ENCODE measurements at places on chromosomes 6 and 20.

GRCh38 chr20:10699941-10700340 is 26.1 kb upstream of the JAG1 start:
- no peak for DNase-seq

- peak; percentile 54 for DNase-seq
These were observed 3.0 kb upstream of the GOPC start for GRCh38 chr6:117605169-117605826.

- no peak for DNase-seq
These were observed 14.4 kb upstream of the RSPH3 start for GRCh38 chr6:159014406-159014805.

DNA sequence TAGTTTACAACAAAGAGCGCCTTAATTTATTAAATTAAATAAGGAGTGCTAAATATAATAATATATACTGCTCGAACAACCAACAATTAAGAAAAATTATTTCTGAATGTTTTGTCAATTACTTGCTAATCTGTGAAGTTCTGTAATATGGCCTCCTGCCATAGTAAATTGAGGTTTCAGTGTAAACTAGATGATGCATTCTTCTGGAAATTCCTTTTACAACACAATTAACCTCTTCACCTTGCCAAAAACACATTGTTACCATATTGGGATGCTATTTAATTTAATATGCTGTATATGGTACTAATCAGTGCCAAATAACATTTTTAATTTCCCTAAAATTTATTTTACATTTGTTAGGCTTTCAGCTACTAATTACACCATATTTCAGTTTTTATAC is 808.4 kb upstream of the CITED2 start:
- DNase-seq: no peak

DNA sequence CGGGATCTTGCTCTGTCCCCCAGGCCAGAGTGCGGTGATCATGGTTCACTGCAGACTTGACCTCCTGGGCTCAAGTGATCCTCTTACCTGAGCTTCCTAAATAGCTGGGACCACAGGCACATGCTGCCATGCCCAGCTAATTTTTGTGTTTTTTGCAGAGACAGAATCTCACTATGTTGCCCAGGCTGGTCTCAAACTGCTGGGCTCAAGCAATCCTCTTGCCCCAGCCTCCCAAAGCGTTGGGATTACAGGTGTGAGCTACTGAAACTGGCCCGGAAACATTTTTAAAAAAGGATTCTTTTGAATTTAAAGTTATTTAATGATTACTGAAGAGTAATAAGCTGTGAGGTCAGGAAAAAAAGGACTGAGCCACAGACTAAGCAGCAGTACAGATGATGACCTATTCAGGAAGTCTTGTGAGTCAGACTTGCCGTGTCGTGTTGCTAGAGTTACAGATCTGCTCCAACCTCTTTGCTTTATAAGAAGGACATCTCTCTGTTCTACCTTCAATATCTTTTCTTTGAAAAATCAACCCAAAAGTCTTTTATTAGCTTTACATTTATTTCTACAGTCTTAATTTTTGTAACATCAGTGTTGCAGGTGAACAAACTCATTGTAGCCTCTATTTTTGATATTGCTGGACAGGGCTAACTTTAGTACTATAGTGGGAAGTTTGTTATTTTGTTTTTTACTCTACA is 108.7 kb downstream of the NCOA3 start:
- DNase-seq: peak; percentile 25

DNA sequence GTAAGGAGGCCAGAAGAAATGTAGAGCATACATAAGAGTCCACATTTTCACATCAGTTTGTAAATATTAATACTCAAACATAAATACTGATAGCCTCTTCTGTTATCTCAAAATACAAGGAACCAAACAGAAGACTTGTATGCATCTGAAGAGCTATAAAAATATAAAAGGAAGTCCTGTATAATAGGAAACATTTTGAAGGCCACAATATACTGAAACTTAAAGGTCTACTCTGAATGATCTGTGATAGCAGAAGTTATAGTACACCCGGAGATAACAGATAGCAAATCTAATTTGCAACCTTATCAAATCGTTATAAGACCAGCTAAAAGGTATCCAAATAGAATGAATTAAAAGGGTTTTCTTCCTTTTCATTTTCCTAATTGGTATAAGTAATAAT is 111.2 kb downstream of the HIVEP2 start:
- no peak for DNase-seq

DNA sequence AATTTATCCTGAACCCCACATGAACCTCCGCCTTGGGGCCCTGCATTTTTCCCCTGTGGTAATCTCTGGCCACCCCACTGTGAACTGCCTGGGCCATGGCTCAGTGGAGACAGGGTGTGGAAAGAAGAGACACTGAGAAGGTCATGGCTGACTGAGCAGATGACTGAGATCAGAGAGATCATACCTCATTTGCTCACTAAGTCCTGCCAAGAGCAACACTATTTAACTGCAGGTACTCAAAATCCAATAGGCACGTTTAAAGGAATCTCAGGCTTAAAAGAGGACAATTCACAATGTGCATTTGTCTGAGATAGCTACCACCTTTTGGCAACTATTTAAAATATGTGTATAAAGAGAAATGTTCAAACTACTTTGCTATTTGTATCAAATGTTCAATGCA is 305.0 kb downstream of the GMDS start:
- DNase-seq: no peak

DNA sequence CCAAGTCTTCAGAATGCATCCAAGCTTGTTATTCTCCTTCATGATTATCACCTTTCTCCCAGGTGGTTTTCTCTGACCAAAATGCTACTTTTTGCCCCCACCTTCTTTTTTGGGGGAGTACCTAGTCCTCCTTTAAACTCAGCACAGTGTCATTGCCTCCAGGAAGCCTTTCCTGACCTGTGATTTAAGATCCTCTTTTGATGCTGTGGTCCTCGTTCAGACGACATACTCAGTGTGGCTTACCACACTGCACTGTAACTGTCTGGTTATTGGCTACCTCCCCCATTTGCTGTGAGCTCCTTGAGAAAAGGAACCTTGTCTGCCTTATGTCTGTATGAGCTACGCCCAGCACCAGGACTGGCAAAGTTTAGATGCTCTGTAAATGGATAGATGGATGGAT is 14.6 kb downstream of the SAYSD1 start:
- no peak for DNase-seq

DNA sequence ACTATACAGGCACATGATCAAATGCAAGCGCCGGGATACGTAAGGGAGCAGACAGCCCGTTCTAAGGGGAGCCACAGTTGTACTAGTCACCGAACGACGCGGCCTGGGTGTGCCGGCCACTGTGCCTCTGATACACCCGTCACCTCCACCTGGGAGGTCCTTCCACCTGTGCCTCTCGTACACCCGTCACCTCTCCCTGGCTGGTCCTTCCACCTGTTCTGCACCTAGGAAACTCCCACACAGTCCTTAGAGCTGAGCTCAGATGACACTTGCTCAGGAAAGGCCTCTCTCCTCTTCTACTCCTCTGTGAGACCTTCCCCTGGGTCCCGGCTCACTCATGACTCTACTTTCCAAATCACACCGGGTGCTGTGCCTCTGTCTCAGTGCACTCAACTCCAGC is 245.0 kb downstream of the TTLL2 start:
- no peak for DNase-seq

DNA sequence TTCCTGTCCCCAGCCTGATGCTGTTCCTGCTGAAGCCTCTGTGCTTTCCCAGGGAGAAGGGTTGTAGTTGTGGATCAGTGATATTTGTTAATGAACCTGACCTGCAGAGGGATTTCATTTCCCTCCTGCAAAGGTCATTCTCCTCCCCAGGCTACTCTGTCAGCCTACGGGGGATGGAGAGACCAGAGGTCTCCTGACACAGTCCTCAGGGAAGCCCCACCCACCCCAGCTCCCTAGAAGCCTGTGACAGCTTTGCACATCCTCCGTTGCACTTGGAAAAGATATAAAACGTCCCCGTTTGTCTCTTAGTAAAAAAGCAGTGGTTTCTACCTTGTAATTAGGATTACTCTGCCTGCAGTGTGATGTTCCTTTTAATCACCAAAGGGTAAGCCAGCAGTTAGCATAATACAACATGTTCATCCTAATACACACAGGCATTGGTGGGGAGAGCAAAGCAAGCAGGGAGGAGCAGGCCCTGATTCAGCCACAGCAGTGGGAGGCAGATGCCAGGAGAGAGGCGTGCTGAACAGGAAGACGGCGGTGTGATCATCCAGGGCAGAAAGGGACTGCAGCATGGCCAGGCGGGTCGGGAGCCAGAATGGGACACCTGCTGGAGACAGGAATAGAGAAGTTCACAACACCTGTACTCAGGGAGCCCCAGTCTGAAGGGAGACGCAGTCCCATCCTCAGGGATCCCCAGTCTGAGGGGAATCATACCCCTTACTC is 293.5 kb downstream of the LRFN2 start:
- DNase-seq: no peak

DNA sequence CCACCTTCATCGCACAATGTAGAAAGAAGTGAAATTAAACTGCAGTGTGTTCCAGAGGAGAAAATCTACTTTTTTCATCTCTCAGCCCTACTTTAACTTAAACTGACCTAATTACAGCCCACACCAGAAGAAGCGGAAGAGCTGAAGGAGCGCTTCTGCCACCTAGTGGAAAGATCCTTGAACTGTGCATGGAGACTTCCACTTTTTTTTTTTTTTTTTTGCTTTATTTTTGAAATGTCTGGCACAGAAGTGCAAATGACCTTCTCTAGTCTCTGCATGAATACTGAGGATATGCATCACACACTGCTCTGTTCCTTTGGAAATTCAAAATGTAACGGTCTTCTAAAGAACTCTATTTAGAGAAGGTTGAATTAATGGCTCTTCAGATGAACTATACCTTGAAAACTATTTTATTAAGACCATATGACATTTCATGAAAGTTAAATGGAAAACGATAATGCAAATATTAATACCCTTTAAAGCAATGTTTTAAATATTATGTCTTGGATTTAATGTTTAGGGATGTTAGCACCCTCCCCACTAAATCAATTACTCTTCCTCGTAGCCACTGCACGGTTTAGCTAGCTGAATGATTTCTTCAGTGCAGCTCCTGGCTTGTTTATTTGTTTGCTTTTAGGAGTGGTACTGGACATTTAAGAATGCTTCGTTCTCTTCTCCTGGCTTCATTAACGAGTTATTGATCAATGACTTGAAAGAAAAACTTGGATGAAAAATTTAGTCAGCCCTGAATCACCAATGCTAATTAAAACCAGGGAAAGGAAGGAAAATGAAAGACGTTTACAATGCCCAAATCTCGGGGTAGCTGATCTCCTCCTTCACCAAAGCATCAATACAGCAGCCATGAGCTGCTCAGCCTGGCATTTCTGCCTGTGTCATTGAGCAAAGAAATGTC is 569.6 kb upstream of the GJE1 start:
- DNase-seq: peak; percentile 39

DNA sequence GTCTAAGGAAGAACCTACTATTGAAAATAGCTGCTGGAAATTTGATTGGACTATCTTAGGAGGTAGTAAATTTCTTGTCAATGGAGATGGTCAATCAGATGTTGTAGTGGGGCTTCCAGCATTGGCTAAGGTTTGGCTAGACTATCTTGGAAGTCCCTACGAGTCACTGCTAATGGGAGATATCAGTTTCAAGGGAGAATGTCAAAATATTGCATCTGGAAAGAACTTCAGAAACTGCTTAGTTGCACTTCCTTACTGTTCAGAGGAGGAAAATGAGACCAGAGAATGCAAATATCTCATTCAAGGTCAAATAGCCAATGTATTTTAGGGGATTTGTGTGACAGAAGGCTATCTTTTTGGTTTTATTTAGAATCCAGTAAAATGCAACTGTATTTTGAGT is 53.5 kb upstream of the CCN2 start:
- no peak for DNase-seq

DNA sequence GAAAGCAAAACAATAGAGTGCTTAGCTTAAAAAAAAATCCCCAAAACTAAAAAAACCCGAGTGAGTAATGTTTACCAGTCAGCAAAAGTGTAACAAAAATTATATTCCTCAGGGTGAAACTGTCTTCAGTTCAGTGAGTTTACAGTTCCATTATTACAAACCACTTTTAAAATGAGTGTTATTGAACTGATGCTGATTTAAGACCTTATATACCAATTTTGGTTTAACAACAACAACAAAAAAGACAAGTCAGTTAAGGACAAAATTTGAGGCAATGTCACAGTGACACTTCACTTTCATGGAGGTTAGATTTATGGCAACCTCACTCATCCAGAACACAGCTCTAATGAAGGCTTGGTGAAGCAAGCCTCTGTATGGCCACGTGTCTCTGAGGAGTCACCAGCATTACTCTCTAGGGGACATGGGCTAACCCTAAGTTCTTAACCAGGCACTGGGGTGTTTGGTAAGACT is 630.8 kb downstream of the PHF3 start:
- no peak for DNase-seq

GRCh38 chr6:121430514-121431460 is 4.7 kb upstream of the GJA1 start:
- peak; percentile 43 for DNase-seq

DNA sequence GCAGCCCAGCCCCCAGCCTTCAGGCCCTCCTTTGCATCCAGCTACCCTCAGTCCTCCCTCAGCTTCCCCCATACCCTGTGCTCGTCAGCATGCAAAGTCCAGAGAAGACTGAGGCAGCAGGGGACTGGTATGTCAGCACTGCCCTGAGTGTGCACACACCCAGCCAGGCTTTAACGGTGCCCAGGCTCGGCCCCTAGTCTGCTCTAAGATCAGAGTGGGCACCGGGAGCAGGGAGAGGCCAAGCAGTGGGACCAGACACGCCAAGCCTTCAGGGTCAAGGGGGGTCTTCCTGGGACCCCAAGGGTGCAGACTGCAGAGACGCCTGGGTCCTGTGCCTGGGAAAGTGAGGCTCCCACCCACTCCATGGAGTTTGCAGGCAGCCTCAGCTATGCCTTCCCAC is 74.7 kb downstream of the GPR63 start:
- DNase-seq: no peak

DNA sequence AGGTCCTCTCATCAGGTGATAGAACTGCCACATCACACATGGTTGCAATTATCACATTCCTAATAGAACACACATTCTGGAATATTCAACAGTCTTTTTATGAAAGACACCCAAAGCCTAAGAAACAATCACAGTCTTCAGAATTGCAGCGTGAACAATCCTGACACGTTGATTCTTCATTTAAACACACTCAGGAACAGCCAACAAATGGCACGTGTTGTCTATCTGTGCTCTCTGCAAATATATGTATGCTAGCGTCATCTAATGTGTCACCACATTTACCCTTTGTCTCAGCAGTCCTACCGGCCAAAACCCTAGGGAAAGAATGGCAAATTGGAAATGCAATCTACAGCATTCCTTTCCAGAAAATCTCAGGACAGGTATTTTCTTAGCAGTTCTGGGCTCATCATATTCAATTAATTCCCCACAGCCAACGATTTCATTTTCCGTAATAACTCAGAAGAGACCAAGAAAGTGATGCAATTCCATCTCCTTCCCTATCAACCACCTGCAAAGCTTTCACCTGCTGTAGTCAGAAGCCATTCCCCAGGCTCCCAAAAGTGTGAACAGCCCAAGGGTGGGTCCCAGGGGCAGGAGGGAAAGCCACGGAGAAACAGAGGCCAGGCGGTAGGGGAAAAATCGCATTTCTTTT is 280.3 kb upstream of the JARID2 start:
- DNase-seq: no peak

Data from SJCRH30 (cell line).